ENCODE measurements at places on chromosomes 12 and 14.

GRCh38 chr12:106248846-106249371, 1.1 kb upstream of the CKAP4 start:
- no peak for DNase-seq

DNA sequence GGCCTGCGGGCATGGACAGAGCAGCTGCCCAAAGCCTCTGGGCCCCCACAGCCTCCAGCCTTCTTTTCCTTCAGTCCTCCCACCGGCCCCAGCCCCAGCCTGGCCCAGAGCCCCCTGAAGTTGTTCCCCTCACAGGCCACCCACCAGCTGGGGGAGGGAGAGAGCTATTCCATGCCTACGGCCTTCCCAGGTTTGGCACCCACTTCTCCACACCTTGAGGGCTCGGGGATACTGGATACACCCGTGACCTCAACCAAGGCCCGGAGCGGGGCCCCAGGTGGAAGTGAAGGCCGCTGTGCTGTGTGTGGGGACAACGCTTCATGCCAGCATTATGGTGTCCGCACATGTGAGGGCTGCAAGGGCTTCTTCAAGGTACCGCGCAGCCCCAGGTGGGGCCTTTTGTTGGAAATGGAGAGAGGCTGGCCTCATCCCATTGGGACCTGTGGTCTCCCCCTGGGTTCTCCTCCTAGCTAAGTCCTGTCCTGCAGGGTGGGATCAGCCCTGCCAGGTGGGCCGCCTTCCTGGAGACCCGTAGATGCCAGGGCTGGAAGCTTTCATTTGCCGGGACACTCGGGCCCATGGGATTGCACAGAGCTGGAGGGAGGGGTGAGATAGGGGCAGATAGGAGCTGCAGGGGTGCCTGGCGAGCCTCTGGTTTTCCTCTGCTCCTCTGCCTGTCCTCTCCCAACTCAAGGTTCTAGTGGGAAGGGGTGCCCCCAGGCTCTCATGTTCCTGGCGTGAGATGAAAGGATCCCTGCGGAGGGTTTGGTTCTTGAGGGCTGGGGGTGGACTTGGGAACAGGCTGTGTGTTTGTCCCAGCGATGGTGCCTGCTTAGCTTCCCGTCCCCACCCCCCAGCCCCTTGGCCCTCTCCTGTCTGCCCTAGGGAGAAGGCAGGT, 3.8 kb downstream of the NR4A1 start:
- DNase-seq: no peak

- no peak for DNase-seq
Observed at GRCh38 chr12:116590561-116590960, 31.4 kb downstream of the MAP1LC3B2 start.

GRCh38 chr14:96567289-96567899, 65.2 kb downstream of the PAPOLA start:
- peak; percentile 31 for DNase-seq

DNA sequence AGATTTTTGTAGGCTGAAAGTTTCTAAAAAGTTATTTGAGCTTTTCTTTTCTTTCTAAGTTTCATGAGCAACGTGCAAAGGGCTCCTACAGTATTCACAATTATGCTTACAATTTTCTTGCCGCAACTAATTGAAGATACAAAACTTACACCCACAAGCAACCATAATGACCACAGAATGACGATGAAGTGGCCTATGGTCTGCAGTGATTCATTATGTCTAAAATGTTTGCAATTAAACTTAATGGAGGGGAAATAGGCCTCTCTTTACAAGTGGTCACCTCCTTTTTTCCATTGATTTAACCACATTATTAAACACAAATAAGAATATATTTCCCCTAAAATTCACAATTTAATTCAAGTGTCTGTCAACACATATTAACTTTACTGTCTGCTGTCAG, 732.6 kb upstream of the FLRT2 start:
- DNase-seq: no peak

- DNase-seq: peak; percentile 57
Observed at GRCh38 chr12:119544765-119545625, 48.6 kb upstream of the TMEM233 start.

- no peak for DNase-seq
Observed at GRCh38 chr12:41225179-41225578, 37.1 kb downstream of the PDZRN4 start.

GRCh38 chr14:90567991-90568390, 171.2 kb downstream of the CALM1 start:
- DNase-seq: no peak

DNA sequence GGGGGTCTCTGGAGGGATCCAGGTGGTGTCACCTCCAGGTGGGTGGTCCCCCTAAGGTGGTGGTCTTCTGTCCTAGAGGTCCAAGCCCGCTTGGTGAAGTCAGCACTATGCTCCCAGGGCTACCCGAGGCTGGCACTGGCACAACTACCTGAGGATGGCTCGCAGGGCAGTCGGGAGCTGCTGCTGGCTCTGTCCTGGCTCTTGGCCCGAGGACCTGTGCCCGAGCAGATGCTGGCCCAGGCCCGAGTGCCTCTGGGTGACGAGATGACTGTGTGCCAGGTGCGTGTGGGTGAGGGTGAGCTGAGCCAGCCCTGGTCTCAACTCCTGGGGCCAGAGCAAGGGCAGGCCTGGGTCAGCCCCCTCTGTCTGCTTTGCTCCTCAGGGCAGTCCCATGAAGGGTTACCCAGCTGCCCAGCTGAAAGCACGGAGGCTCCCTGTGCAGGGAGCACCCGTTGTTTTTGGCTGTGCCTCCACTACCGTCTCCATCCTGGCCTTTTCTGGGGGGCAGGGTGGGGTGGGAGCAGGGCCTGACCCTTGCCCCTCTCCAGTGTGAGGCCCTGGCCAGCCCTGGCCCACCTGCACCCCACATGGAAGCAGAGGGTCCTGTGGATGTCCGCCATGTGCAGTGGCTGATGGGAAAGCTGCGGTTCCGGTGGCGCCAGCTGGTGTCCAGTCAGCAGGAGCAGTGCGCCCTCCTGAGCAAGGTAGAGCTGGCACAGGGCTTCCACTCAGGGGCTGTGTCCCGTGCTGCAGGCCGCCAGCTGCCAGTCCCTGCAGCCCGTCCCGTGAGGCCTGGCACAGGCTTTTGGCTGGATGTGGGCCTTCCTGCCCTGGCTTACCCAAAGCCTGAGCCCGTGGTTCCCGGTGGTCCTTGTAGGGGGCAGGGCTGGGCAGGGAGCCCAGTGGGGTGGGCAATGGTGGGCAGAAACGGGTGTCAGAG, 1.3 kb downstream of the TEDC1 start:
- no peak for DNase-seq

DNA sequence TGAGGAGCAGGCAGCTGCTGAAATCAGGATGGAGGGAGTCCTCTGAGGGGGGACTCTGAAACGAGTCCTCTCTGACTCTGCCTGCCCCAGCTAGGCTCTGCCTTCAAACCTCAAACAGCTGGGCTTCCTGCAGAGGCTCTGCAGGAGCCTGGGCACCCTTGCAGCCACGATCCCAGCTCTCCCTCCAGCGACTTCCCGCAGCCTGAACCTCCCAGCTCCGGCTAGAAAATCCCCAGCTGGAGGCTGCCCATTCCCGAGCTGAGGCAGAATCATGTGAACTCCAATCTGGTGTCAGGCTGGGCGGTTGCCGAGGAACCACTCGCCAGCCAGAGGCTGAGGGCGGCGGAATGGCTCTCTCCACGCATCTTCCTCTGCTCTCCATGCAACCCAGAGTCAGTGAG, at the start of gene GPR68:
Gene GPR68, minus strand, starts transcription at position 204 of the 401 bp plus-strand sequence. CDS start 9,654 bp downstream, outside the sequence.
- no peak for DNase-seq

DNA sequence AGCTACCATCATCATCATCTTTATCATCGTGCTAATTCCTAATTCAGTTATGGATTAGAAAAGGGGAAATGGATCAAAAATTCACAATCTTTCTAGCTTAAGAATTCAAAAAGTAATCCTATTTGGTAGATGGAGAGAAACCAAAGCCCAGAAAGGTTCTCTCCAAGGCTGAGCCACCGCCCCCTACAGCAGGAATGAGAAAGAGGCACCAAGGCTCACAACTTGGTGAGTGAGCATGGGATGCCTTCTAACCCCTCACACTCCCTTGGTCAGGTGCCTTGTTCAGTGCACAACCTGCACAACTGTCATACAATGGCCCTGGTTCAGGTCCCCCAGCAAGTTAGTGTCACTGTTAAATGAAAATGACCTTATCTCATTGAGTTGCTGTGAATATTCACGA, 171.5 kb downstream of the ANO2 start:
- no peak for DNase-seq

Measured in forelimb muscle (tissue), 1 donor.